ENCODE measurements at places on chromosomes 2 and 18.
A peak's percentile ranks its signal among the peaks of the same experiment; 100 is the strongest.

GRCh38 chr2:230644356-230644935, 68.2 kb upstream of the CAB39 start:
- DNase-seq, result no peak

GRCh38 chr2:128984855-128985254, 666.2 kb upstream of the HS6ST1 start:
- no peak for DNase-seq

DNA sequence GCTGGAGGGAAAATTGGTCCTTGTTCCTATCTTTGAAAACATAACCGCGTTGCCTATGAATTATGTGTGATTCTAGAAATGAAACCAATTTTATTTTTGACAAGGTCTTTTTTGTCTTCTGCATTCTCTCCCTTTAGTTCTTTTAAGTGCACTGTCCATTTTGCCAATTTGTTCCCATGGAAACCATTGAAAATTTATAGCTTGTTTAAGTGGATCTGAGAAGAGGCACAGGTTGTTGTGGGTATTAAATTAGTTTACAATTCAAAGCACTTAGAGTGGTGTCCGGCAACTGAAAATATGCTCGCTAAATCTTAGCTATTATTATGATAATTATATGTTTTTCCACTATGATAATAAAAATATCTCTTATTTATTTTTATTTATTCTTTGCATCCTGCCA, 107.5 kb upstream of the FSHR start:
- DNase-seq, result no peak

GRCh38 chr18:49858309-49859020, 45.1 kb upstream of the ACAA2 start:
- DNase-seq, result peak; percentile 54

GRCh38 chr2:38634684-38635083, 31.2 kb upstream of the GALM start:
- no peak for DNase-seq

DNA sequence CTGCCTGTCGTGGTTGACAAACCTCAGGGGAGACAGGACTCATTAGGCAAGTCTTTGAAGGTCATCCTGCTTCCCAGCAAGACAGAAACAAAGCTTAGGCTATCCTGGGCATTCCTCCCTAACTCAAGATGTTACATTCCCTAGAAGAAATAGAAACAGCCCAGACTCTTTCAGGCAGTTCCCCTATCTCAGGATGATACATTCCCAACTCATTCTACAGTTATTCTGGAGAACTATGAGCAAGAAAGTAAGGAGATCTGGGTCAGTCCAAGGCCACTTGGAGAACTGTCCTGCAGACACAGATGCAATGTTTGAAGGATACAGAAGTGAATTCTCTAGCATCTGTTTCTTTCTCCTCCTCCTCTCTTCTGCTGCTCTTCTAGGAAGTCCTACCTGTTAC, 220.1 kb upstream of the NCKAP5 start:
- DNase-seq, result no peak

DNA sequence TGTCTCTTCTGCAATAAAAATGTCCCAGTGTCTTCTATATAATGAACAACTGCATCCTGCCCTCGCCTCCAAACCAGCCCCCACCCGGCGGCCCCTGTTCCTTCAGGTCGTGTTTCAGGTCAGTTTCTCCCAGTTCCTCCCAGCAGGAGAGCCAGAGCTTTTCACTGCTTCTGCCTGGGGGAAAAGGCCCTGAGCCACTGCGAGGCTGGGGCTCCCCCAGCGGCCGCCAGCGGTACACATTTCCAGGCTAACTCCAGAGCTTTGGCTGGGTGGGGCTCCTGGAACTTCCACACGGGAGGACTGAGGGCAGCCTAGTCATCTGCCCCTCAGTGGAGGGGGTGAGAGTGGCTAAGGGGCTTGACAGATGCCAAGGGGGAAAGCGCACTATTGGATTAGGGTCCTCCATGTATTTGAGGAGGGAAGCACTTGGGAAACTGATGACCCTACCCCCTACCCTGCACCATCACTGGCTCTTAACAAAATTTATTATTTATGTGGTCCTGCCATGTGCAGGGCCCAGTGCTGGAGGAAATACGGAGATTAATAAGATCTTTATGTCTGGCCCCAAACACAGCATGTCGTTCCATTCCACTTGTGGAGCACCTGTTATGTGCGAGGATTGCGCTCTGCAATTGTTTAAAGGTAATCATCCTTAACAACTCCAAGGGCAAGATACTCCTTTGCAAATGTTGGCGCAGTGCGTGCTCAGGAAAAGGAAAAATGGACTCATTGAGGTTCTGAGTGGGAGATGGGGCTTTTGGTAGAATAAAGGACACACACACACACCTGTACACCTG, 17.3 kb upstream of the CYS1 start:
- no peak for DNase-seq

- no peak for DNase-seq
Observed at GRCh38 chr2:32706815-32707579, 79.1 kb downstream of the TTC27 start.

- DNase-seq, result no peak
Observed at GRCh38 chr2:10868465-10869314, 43.0 kb upstream of the KCNF1 start.

- DNase-seq, result no peak
Observed at GRCh38 chr2:158493458-158493857, 36.7 kb downstream of the PKP4 start.

- DNase-seq, result no peak
Observed at GRCh38 chr2:143974262-143974661, 545.7 kb downstream of the ZEB2 start.

DNA sequence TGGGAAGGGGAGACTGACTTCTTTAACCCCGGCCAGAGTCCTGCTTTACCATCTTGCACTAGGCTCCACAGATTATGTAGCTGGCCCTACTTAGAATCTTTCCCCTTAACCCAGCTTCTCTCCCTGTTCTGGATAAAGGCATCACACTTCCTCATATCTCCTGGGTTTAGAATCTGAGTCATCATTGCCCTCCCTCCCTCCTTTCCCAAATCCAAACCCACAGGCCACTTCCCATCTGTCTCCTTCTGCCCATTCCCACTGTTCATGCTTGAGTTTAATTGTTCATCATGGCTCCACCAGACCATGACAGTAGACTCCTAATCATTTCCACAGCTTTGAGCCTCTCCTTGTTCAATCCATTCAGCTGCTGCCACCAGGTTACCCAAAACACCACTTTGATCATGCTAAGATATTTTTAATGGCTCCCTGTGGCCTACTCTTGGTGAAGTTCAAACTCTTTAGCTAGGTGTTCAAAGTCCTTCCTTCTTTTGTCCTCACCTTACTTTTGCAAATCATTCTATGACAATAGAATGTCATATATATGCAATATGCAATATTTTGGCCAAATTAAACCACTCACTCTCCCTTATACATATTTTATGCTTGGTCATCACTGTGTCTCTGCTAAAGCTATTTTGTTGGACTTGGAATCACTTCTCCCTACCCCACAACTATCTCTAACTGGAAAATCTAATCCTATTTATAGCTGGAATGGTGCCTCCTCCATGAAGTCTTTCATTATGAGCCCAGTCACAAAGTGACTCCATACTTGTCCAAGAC, 5.5 kb downstream of the PDE11A start:
- no peak for DNase-seq

DNA sequence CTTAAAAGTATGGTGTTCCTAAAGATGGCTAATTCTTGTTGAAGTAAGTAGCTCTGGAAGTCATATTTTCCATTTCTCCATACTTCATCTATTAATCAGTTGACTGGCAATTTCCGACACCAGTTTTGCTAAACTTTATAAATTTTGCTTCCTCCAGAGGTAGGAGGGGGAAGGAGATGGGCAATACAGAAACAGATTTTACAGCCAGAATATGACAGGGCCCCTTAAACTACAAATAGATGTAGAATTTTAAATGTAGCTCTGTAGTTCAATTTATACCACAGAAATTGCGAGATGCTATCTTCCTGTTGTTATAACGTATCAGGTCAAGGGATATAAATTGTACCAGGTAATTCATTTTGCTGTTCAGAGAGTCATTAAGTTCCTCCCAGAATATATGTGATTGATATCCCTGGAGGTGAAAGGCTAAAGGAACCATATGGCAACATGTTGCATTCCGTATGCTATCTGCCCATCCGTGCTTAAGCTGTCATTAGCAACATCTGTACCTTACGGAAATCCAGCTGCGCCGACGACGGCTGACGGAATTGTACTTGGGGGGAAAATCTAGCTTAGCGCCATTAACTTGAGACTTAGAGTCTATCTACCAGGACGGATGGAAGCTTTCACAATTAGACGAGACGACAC, 8.4 kb upstream of the NR4A2 start:
- DNase-seq, result peak; percentile 48

GRCh38 chr2:25972049-25972823, 10.1 kb downstream of the KIF3C start:
- no peak for DNase-seq

DNA sequence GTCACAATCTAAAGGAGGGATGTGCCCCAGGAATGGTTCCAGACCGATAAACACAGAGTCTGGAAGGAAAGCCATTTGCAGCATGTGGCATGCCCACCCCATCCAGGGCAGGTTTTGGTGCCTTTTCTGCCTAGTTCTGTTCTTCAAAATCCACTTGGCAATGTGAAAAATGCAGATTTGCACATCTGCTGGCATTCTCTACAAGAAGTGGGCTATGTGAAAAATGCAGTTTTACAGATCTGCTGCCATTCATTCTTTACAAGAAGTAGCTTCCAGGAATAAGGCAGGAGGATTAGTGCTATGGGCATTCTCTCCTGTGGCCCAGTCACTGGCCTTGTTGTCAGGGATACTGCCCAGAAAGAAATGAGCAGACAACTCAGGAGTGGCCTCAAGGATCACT, 68.1 kb downstream of the C1D start:
- no peak for DNase-seq

GRCh38 chr2:144320491-144320890, 199.4 kb downstream of the ZEB2 start:
- peak; percentile 52 for DNase-seq

DNA sequence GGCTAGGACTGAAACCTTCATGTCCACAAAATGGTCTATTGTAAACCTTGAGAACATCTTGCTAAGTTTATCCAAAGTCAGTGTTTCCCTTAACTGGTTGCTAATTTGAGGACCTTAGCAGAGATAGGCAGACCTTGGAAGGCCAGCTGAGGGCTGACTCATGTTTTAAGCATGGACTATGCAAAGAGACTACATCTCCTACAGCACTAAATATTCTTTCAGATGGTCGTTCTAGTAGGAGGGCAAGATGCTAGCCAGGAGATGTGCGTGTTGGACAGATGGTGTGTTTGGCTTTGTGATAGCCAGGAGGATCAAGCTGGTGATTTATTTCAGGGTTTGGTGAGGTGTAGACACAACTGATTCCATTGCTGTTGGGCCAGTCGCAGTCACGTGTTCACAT, 75.8 kb downstream of the NRP2 start:
- DNase-seq, result no peak

DNA sequence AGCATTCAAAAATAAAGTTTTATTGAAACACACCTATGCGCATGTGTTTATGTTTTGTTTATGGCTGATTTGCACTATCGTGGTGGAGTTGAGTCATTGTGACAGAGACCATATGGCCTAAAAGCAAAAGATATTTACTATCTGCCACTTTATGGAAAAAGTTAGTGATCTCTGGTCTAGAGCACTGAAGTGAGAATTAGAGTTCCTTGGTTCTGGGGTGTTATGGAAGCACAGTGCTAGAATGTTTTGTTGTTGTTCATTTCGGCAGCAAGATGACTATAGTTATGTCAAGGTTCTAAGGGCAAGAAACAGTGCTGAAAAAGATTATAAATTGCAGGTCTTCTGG, 416.5 kb downstream of the SLC4A3 start:
- DNase-seq, result no peak

- no peak for DNase-seq
Observed at GRCh38 chr2:213166109-213166508, 14.7 kb upstream of the IKZF2 start.

GRCh38 chr2:68059784-68060525, 2.8 kb downstream of the C1D start:
- DNase-seq, result no peak

- no peak for DNase-seq
Observed at GRCh38 chr18:22946846-22947245, 13.7 kb downstream of the RBBP8 start.

DNA sequence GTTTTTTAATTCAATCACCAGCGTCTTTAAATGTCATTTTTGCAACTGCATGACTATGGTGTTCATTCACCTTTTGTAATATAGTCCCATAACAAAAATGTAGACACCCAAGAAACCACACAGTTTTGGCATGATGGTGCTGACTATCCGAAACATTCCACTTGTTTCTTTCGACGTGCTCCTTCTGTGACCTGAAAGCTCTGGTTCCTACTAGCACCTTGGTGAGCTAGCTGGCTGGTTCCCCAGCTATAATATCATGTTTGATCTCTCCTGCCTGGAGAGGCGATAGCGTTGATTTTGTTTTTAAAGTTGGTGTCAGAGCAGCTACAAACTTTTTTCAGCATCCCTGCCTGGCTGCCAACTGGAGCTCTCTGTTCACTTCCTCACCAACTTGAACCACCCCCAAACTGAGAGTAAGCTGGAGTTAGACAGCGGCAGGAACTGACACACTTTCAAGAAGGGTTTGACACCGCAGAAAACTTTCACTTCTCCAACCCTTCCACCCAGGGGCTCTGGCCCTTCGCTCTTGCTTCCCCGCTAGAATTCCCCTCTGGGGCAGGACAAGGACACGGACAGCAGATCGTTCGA, 1.1 kb downstream of the ATAD2B start:
- peak; percentile 60 for DNase-seq

- no peak for DNase-seq
Observed at GRCh38 chr18:57329856-57330255, 22.5 kb upstream of the ST8SIA3 start.

DNA sequence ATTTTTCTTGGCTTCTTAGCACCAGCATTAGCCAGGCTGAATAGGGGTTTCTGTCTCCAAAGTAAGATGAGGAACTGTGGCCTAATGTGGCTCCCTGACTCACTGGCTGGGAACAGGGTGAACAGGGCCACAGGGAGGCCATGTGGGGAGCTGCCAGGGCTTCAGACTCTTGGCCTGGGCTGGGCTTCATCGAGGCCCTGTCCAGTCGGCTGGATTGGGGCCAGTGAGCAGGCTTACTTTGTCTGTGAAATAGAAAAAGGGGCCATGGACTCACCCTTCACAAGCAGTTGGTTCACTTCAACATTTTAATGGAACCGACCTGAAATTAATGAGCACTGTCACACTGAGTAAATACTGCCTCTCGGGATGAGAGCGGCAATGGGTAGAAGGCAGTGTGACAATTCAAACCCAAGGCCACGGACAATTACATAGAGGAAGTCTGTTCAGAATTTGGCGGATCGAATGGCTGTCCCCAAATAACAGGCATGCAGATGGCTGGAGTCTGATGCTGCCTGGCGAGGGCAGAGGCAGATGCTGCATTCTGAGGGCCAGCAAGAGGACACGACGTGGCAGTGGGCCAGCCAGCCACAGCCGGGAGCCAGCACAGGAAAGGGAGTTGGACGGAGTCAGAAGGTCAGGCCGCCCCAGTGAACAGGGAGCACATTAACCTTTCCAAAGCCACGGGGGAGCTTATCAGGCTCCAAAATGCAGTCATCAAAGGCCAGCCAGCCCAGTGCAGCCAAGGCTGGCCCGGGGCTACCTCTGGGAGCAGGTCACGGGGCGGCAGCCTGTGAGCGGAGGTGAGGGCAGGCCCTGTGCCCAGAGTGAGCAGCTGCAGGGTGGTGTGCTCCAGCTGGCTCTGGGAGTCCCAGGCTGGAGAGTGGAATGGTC, 146.6 kb upstream of the REV1 start:
- DNase-seq, result no peak

GRCh38 chr18:76465630-76466409, 29.2 kb downstream of the ZNF516 start:
- no peak for DNase-seq

- DNase-seq, result no peak
Observed at GRCh38 chr2:150107816-150108215, 379.7 kb downstream of the RND3 start.
